A549 treated with DMSO at 1 μM for 4 hours (cell line): ENCODE measurements at places on chromosomes 7 and 10. TPM values are rescaled to one million over a fixed set of nuclear protein-coding genes. Genes with fewer than 3 reads are reported as not detected.

CYP2C19 gene
- not detected in 5 replicates for total RNA-seq

EPHB6 gene
- 0.26 to 0.83 TPM (median 0.79 TPM) in 5 replicates for total RNA-seq

SPDYE5 gene
- total RNA-seq: not detected in 5 replicates

GARIN1A gene
- 0.26 to 0.80 TPM (median 0.65 TPM) in 5 replicates for total RNA-seq

TYW1B gene
- 2.6 to 3.5 TPM (median 3.0 TPM) in 5 replicates for total RNA-seq

NSUN6 gene
- total RNA-seq: 4.6 to 6.6 TPM (median 6.1 TPM) in 5 replicates

AZGP1 gene
- 0.23 TPM in 1 of 5 replicates, not detected in the others for total RNA-seq

ANXA8L1 gene
- 87.4 to 123 TPM (median 98.7 TPM) in 5 replicates for total RNA-seq

TRIM56 gene
- total RNA-seq: 7.7 to 12.6 TPM (median 12.3 TPM) in 5 replicates

ZP3 gene
- total RNA-seq: 17.1 to 22.9 TPM (median 17.7 TPM) in 5 replicates

STOX1 gene
- total RNA-seq: 0.66 to 1.2 TPM (median 0.79 TPM) in 5 replicates

SMURF1 gene
- 25.7 to 33.1 TPM (median 30.6 TPM) in 5 replicates for total RNA-seq

EGR2 gene
- total RNA-seq: 0.26 to 0.86 TPM (median 0.36 TPM) in 5 replicates

AVL9 gene
- 24.7 to 38.0 TPM (median 29.6 TPM) in 5 replicates for total RNA-seq

NME8 gene
- total RNA-seq: not detected in 5 replicates

PAOX gene
- total RNA-seq: 1.8 to 2.4 TPM (median 2.0 TPM) in 5 replicates

ARHGEF5 gene
- total RNA-seq: 1.6 to 2.1 TPM (median 1.7 TPM) in 5 replicates

EZH2 gene
- 20.4 to 25.6 TPM (median 24.5 TPM) in 5 replicates for total RNA-seq

GIMAP1 gene
- not detected in 5 replicates for total RNA-seq

RHOBTB1 gene
- 5.1 to 7.1 TPM (median 7.0 TPM) in 5 replicates for total RNA-seq

RNF32 gene
- total RNA-seq: 0.91 to 1.4 TPM (median 1.2 TPM) in 5 replicates

SLC26A5 gene
- not detected in 5 replicates for total RNA-seq

ELMO1 gene
- 1.4 to 2.8 TPM (median 2.3 TPM) in 5 replicates for total RNA-seq

HYAL4 gene
- total RNA-seq: 0.07 TPM in 1 of 5 replicates, not detected in the others
